ENCODE measurements at places on chromosomes 1 and 21. TPM values are rescaled to one million over a fixed set of nuclear protein-coding genes. Genes with fewer than 3 reads are reported as not detected.

Gene CBS
- 51.4 TPM for total RNA-seq

Gene CFAP141
- total RNA-seq: not detected

Gene RCAN1
- 88.0 TPM for total RNA-seq

Gene C8A
- not detected for total RNA-seq

Gene OR2M3
- under 0.01 TPM for total RNA-seq

Gene RGS4
- total RNA-seq: 7.3 TPM

Gene PLA2G2C
- total RNA-seq: not detected
